ENCODE measurements at places on chromosomes 1 and 21.

DNA sequence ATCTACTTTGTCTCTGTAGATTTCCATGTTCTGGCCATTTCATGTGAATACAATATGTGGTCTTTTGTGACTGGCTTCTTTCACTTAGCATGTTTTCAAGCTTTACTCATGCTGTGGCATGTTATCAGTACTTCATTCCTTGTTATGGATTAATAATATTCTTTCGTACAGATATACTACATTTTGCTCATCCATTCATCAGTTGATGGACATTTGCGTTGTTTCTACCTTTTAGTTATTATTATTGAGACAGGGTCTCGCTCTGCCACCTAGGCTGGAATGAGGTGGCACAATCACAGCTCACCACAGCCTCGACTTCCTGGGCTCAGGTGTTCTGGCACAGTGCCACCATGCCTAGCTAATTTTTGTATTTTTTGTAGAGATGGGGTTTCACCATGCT is 21.4 kb downstream of the SFPQ start:
- peak; percentile 33 for DNase-seq

- DNase-seq: no peak
Observed at GRCh38 chr1:9454494-9455066, 84.7 kb upstream of the SLC25A33 start.

DNA sequence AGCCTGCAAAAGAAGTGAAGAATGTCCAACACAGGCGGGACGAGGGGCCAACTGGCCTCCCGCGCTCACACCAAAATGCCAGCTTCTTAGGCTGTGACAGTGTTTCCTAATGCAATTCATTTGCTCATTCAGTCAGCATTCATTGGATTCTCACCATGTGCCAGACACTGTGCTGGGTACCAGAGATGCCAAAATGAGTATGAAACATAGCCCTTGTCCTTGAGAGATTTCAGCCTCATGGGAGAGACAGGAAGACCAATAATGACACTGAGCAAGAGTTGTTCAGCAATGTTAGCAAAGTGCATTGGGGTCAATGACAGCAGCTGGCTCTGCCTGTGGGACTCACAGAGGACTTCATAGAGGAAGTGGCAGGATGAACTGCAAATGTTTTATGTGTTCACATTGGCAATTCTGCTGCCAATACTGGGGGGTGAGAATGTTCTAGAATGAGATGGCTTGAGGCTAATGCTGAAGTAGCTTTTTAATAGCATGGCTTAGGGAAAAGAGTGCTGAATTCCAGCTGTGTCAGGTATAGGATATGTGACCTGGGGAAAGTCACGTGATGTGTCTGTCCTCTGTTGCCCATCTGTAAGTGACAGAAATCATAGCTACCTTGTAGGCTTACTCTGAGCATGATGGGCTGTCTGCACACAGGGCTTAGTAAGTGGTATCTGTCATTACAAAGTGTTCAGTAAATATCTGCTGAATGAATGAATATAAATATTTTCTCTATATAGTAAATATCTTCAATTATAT is 58.3 kb upstream of the KIF26B start:
- DNase-seq: no peak

DNA sequence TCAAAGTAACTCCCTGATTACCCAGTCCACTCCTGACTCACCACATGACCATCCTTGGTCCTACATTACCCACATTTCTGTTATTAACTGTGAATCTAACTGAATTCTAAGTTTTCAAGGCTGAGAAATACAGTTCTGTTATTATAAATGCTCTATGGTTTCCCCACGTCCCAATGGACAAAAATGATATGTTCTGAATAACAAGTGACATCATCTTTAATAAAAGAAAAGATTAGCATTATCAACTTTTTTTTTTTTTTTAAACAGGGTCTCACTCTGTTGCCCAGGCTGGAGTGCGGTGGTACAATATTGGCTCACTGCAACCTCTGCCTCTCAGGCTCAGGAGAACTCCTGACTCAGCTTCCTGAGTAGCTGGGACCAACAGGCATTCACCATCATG is 59.6 kb downstream of the ZSWIM5 start:
- DNase-seq: no peak

- DNase-seq: no peak
Observed at GRCh38 chr1:156194300-156194652, 372 bp downstream of the SLC25A44 start.

- DNase-seq: no peak
Observed at GRCh38 chr1:169110236-169110635, 3.7 kb downstream of the ATP1B1 start.

DNA sequence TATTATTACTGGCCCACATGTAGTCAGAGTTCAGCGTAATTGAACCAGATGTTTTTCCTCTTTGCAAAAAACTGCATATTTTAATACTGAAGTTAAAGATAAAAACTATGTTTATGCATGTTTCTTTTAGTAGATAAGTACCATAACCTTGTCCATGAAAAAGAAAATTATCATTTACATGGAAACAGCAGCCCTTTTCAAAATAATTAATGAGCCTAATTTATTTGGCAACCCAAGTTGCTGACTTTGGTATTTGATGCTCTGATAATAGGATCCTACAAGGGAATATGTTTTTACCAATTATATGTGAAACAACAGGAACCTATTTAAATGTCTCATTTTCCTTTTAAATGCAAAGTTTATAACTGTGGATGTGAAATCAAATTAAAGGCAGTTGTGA is 281.3 kb upstream of the C1orf105 start:
- DNase-seq: no peak

GRCh38 chr1:110672001-110672752 is 2.6 kb downstream of the KCNA3 start:
- peak; percentile 75 for DNase-seq

DNA sequence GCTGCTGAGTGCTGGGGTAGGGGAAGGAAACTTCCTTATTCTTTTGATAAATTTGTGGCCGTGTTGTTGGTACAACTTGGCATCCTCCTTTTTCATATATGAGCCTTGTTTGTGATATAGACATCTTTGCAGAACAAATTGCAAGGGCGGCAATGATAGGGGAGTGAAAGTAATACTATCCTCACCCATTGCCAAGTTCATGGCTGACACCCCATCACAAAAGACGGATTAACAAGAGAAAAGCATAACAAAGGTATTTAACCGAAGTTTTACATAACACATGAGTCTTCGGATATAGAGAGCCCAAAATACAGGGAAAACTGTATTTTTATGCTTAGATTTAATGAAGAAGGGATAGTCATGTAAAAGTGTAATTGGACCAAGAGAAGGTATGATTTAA is 86.3 kb upstream of the TMPRSS2 start:
- DNase-seq: no peak

- DNase-seq: no peak
Observed at GRCh38 chr1:221294242-221294641, 415.0 kb downstream of the HLX start.

- peak; percentile 48 for DNase-seq
Observed at GRCh38 chr1:108962681-108963051, 618 bp downstream of the CLCC1 start.

- DNase-seq: no peak
Observed at GRCh38 chr1:47334765-47335435, 1.3 kb downstream of the CMPK1 start.

- DNase-seq: no peak
Observed at GRCh38 chr1:180793451-180793850, 119.2 kb upstream of the KIAA1614 start.

DNA sequence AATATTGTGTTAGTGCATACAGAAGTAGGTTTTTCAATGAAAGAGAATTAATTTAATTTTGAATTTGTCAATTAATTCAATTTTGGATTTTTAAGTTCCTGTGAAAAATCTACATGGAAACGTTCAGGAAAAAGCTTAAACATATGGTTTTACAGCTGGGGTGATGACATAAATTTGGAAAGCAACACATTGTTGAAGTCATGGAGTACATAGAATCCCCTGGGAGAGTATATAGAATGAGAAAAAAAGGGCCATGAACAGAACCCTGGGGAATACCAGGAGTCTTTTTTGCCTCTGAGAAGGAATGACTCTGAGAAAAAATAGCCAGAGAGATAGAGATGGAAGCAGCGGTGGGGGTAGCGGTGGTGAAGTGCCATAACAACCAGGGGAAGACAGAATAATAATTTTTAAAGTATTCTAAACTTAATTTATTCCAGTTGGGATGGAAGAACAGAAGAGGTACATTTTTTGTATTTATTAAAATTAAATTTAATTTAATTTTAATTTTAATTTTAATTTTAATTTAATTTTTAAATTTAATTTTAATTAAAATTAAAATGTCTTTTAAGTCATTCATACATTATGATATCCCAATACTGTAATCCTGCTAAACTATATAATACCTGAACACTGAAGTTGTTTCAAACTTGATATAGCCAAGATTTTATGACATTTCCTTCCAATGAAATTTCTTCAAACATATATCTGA is 48.9 kb downstream of the NME7 start:
- no peak for DNase-seq

DNA sequence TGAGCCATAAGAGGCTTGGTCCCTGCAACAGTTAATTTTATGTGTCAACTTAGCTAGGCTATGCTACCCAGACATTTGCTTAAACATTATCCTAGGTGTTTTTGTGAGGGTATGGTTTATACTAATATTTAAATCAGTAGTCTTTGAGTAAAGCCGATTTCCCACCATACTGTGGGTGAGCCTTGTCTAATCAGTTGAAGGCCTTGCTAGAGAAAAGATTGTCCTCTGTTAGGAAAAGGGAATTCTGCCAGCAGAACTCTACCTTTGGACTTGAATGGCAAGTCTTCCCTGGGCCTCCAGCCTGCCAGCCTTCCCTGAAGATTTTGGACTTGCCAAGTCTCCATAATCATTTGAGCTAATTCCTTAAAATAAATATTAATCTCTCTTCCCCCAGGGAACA is 23.9 kb downstream of the RHBDL2 start:
- no peak for DNase-seq

DNA sequence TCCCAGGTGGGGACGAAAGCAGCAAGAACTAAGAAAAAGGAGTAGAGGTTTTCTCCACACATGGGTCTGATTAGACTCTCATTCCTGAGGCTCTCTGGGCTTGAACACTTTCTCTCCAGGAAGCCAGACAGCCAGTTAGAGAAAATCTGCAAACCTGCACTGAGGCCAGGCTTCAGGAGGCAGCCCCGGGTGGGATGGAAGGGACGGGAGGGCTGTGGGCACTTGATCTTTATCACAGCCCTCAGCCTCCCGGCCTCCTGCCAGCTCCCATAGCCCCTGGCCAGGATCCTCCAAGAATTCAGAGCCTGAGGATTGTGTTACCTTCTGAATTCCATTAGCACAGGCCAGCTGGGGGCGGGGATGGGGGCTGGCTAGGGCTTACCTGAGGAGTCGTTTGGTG is 40.1 kb downstream of the SERTAD4 start:
- DNase-seq: no peak

- DNase-seq: no peak
Observed at GRCh38 chr1:100622037-100622436, 84.1 kb downstream of the GPR88 start.

DNA sequence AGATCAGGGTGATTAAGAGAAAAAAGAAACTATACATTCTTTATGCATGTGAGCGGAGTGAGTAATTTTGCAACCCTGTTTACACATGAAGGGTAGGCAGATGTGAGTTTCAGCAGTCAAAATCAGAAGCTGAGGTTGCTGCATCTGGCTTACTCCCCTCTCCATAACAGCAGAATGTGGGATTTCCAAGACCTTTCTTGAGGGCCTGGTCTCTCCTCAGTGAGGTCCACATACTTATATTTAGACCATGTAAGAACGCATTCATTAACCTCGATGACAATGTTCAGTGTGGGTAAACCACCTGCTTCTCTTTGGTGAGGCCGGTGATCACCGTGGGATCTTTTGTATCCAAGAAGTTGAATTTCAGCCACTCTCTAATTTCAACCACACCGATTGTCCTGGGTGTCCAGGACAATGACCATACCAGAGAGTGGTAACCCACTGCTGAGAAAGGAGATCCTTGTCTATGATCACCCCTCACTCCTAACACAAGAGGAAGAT is 18.7 kb upstream of the RAP1A start:
- no peak for DNase-seq

GRCh38 chr1:179775009-179775408 is 31.9 kb downstream of the FAM163A start:
- DNase-seq: no peak

- DNase-seq: no peak
Observed at GRCh38 chr21:28627261-28627660, 365.4 kb downstream of the LTN1 start.

DNA sequence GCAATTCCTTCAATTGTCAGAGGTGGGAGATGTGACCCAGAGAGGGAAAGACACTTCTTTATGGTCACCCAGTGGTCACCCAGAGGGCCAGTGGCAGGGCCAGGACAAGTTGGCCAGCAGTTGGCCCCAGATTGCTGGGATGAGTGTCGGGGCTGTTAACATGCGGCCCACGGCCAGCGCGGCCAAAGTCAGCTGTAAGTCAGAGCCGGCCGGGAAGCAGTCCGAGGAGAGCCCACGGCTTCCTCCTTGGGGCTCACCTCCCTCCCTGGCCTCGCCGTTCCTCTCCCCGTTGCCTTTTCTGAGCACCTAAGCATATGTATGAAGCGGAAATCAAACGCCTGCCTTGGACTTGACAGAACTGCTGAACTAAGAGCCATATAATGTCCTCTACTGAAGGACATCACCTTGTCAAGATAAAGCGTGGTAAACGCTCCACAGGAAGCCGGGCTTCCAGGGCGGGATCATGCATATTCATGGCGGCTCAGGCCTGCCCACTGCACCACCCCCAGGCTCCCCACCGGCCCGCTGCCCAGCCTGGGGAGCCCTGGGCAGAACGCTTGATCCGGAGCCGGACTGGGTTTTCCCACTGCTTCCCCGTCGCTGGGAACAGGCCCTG is 245.4 kb upstream of the POU3F1 start:
- no peak for DNase-seq

- no peak for DNase-seq
Observed at GRCh38 chr1:178011465-178011828, 41.6 kb upstream of the SEC16B start.

- no peak for DNase-seq
Observed at GRCh38 chr1:64077281-64077940, 126.0 kb upstream of the UBE2U start.

GRCh38 chr1:67465375-67465774 is 35.2 kb upstream of the SERBP1 start:
- DNase-seq: no peak

DNA sequence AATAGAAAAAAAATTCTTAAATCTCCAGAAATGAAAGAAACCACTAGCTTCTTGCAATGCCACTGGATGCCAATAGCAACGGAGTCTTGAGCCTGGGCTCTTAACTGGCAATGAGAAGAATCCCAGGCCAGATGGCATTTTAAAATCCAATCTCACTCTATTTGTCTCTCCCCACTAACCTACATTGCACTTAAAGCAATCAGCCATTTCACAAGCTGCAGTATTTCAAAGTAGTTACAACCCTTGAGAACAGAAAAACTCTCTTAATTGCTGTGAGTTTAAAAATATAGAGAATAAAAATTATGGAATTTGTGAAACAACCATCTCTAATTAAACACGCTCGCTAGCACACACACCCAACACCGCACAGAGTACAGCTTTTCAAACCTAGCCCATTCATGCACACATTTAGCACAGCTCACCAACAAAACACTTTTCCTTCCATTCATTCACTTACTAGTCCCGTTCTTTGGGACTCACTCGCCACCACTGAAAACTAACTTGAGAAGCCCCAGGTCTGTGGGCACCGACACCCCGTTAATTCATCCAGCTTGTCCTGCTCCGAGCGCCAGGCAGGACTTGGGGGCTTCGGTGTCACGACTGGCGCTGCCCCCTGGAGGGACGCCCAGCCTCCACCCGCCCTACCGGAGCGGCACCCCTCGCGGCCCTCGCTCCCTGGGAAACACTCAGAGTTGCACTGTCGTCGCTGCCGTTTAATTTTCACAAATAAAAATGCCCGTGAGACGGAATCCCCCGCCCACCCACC is 1.0 kb downstream of the DDAH1 start:
- no peak for DNase-seq

GRCh38 chr1:196438329-196438728 is 169.9 kb downstream of the KCNT2 start:
- no peak for DNase-seq

Data from CD4-positive, alpha-beta T cell treated with Interleukin-6 for 4 hours (primary cell).